ENCODE measurements at places on chromosomes 12 and 14. TPM values are rescaled to one million over a fixed set of nuclear protein-coding genes. Genes with fewer than 3 reads are reported as not detected.

GRCh38 chr12:64160711-64161060 is 61.4 kb downstream of the KICS2 start:
- no peak for DNase-seq

- no peak for DNase-seq
These were observed 81.3 kb downstream of the MOK start for GRCh38 chr14:102223682-102224081.

- DNase-seq = no peak
These were observed 167.7 kb upstream of the AMIGO2 start for GRCh38 chr12:47247418-47247817.

DNA sequence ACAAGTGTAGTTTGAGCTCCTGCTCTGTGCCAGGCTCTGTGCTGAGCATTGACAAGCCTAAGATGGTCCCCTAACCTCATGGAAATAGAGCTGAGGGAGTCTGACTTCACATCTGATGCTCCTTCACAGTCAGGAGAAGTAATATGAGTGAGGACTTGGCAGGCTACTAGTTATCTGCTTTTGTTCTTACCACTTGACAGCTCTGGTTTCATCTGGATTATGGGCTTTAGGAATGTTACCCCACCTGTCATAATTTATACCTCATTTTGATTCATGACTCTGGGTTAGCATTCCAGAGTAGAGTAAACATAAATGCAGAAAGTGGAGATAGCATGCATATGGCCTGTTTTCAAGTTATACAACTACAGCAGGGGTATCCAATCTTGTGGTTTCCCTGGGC is 40.5 kb downstream of the ATP6V1D start:
- no peak for DNase-seq

GRCh38 chr14:104075530-104076151 is 9.9 kb upstream of the ASPG start:
- no peak for DNase-seq

DNA sequence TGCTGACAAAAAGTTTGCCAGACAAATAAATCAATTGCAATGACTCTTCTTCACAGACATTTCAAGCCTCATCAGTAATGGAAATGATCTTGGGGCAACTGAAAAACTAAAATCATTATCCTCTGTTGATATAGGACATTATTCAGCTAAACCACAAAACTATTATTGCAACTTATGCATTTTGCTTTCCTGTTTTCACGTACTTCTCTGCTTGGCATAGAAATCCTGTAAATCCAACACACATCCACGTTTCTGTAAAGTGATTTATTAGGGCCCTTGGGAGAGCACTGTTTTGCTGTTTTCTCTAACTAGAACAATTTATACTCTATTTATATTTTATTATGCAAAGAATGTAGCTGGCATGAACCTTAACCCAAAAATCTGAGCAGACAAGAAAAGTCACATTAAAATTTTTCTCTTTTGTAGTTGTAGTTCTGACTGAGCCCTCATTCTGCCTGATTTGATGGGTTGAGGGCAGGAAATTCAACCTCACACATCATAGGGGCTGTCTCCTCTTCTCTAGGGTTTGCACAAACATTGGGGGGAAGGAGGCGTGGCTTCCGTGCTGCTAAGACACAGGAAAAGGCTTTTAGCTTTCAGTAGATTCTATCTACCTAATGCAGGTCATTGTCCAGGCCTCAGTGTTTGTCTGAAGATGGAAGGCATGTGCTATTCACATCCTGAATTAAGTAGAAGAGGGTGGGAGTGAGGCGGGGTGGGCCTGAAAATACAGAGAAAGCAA is 11.5 kb upstream of the NUP107 start:
- DNase-seq = no peak

- no peak for DNase-seq
These were observed 5.2 kb upstream of the LMO3 start for GRCh38 chr12:16611146-16611545.

DNA sequence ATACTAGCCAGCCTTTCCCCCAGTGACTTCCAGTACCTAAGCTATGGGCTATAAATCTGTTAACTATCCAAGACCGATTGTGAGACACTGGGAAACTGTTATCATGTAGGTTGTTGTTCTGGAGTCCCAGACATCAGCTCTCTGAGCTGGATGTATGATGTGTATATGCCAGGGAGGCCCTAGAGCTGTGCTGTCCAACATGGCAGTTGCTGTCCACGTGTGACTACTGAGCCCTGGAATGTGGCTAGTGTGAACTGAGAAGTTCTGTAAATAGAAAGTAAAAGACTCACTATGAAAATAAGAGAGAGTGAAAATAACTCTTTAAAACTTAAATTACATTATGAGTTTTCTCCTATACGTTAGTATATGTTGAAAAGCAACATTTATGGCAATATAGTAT is 755.8 kb upstream of the FBXO33 start:
- DNase-seq = no peak

- DNase-seq = no peak
These were observed 621.0 kb downstream of the BCL11B start for GRCh38 chr14:98651037-98651436.

Gene FERMT2
- total RNA-seq = 116 TPM

Gene SLC5A8
- total RNA-seq = not detected
